ENCODE measurements at places on chromosomes 2 and 18.

- DNase-seq = no peak
Observed at GRCh38 chr2:29881089-29881730, 40.2 kb downstream of the ALK start.

GRCh38 chr2:96156926-96157648 lies 11.8 kb upstream of the DUSP2 start:
- no peak for DNase-seq

- DNase-seq = no peak
Observed at GRCh38 chr2:14756981-14757657, 124.6 kb downstream of the LRATD1 start.

DNA sequence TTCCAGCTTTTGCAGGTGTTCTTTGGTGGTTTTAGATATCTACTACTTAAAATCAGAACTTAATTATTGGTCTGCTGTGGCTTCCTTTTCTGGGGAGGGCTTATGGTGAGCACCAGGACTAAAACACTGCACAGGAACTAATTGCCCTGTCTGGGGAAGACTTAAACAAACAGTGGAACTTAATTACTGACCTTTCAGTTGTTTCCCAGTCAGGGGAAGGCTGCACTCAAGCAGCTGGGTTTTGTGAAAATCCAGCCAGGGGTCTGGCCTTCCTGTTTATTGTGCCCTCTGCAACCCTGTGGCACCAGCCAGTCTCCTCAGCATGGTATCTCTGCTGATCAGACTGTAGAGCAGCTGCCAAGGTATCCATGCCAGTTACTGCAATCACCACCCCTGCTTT lies 398.2 kb downstream of the ADCYAP1 start:
- DNase-seq = no peak

GRCh38 chr18:3655254-3656050 lies 205.5 kb downstream of the TGIF1 start:
- DNase-seq = no peak

DNA sequence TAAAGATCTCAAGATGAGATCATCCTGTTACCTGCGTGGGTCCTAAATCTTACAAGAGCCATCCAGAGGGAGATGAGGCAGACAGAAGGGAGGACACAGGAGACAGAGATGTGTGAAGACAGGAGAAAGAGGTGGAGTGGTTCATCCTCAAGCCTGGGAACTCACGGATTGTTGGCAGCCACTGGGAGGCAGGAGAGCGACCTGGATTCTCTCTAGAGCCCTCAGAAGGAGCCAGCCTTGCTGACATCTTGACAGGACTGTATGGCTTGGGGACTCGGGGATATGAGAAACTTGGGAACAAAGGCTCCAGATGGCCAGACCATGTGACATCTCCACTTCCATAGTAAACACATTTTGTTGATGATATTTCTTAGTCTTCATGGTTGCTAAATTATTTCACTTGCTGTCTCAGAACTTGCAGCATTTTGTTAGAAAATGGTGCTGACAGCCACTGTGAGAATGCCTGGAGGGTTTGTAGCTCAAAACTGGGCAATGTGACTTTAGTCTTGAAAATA lies 57.8 kb upstream of the MC2R start:
- DNase-seq = no peak

DNA sequence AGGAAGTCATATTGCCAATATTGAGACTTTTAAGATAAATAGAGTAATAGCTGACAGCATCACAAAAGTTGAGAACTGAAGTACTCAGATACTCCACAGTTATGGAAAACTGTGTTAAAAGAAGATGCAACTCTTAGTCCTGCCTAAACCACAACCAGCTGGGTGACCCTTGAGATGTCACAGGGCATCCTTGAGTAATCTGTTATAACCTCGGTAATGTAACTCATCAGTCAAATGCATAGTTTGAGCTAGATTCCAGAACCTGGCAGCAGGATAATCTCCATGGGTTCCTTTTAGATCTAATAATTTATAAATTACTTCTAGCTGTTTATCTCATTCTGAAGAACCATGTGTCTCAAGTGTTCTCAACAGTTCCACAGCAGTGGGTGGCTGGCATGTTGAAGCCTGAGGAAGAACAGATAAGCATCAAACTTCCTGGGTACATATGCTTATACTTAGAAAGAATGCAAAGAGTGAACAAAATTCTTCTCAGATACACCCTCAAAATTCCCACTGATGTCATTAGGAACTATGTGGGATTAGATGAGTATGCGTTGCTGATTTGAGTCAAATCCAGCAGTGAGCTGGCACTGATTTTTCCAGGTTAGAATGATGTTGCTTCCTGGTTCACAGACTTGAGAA lies 304.1 kb upstream of the ERBB4 start:
- no peak for DNase-seq

- peak; percentile 15 for DNase-seq
Observed at GRCh38 chr18:5424903-5425664, 118.7 kb downstream of the EPB41L3 start.

DNA sequence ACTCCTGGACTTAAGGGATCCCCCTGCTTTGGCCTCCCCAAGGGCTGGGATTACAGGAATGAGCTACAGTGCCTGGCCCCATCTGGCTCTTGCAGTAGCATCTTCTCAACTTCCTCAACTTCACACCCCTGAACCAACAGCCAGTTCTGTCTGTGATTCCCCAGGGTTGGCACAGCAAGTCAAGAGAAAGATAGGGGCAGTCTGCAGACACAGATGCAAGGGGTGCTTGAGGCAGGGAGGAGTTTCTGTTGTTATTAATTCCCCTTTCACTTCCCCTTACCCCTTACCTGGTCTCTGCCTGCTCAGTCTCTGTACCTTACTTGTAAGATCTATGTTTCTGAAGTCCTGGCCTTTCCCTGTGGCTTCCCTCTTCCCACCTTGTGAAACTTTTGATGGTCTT lies 54.1 kb upstream of the MEX3C start:
- peak; percentile 45 for DNase-seq

DNA sequence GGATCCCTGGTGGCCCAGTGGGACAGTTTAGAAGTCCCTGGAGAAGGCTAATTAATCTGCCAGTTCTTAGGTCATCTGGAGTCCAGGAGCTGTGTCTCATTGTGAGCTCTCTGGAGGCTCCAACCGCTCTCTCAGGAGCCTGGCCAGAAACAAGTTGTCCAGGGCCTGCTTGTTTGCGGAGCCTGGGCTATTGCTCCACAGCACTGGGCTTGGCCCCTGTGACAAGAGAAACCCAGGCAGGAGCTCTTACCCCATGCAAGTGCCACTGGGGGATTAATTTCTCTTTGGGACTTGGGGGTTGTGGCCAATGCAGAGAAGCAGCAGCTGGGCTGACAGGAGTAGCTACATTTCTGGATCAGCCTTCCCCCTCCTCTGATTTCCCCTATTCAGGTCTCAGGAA lies 24.5 kb upstream of the TNP1 start:
- DNase-seq = no peak

DNA sequence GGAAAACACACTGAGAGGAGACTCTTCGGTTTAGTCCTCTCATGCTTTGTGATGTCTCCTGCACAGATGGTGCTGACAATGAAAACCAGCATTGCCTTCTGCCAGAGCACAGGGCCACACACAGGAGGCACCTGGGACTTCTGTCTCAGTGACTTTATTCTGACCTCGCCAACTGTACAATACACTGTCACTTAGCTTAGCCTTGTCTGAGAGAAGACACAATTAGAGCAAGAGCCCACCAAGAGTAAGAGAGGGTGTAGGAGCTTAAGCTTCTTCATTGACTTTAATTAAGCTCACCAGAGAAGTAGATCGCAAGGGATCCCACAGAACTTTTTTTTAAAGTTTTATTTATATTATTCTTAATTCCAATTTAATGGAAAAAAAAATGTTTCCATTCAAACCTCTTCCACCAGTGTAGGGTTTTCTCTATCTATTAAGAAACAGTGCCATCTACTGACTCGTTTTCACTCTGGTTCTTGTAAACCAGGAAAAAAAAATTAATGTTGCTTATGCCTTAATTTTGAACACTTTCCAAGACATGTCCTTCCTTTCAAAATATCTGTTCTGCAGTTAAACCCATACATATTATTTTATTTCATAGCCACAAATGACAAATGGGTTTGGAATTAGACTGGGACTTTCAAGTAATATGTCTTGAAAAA lies 42.4 kb upstream of the DDX18 start:
- DNase-seq = peak; percentile 20
